Dermis microvascular lymphatic vessel endothelial cell (primary cell): ENCODE measurements at places on chromosomes 12 and 14. TPM values are rescaled to one million over a fixed set of nuclear protein-coding genes. Genes with fewer than 3 reads are reported as not detected.

The KIF26A gene
- total RNA-seq: 9.2 and 14.7 TPM in 2 replicates

The NTN4 gene
- 204 and 516 TPM in 2 replicates for total RNA-seq

The MAP1LC3B2 gene
- total RNA-seq: 0.13 and 0.63 TPM in 2 replicates

The SENP1 gene
- 9.6 and 11.1 TPM in 2 replicates for total RNA-seq

The RTL1 gene
- not detected in 2 replicates for total RNA-seq

- peak; percentile 83 for DNase-seq
These were observed 1.4 kb downstream of the BAZ1A start for GRCh38 chr14:34873589-34874385.

- no peak for DNase-seq
These were observed 1.2 kb downstream of the KRT4 start for GRCh38 chr12:52812749-52813148.
